ENCODE measurements at places on chromosomes 7 and 10.

- DNase-seq: no peak
These were observed 29.9 kb upstream of the HNRNPH3 start for GRCh38 chr10:68301790-68302502.

DNA sequence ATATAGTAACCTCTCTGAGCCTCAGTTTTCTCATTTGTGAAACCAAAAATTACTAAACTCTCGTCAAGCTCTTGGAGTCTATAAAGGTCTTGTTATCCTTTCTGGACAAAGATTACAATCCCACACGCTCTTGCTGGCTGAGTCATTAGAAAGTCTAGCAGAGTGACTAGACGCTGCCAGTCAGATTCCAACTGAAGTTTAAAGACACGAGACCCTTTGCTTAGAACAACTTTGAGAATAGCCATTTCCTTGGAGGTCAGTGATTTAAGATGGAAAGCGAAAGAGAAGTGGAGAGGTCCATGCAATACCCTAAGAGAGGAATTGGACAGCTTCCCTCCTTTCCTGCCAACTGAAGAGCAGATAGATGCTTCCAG lies 119.5 kb downstream of the APBB1IP start:
- DNase-seq: no peak

- peak; percentile 41 for DNase-seq
These were observed 311.9 kb downstream of the HGF start for GRCh38 chr7:81457852-81458522.

DNA sequence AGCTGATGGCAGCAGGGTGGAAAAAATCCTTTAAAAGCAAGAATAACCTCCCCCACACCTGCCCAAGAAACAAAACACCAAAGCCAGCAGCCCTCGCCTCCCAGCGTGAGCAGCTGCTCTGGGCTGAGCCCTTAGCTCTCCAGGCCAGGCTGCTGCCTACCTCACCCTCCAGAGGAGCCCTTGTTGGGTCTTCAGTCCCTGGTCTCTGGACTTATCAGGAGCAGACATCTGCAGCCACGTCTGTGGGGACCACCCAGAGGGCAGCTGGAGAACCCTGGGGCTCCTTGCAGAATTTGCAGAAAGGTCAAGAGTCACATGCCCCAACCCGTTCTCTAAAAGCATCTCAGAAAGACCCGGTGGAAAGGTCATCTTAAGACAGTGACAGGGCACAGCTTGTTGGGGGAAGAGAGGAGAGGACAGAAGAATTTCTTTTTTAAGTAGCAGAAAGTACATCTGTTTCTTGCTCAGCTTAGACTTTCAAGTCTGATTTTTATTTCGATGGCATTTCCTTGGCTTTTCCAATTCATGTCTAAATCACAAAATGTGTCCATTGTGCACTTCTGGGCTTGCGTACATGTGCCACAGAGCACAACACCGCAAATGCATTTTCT lies 425.7 kb upstream of the NFE2L3 start:
- DNase-seq: no peak

DNA sequence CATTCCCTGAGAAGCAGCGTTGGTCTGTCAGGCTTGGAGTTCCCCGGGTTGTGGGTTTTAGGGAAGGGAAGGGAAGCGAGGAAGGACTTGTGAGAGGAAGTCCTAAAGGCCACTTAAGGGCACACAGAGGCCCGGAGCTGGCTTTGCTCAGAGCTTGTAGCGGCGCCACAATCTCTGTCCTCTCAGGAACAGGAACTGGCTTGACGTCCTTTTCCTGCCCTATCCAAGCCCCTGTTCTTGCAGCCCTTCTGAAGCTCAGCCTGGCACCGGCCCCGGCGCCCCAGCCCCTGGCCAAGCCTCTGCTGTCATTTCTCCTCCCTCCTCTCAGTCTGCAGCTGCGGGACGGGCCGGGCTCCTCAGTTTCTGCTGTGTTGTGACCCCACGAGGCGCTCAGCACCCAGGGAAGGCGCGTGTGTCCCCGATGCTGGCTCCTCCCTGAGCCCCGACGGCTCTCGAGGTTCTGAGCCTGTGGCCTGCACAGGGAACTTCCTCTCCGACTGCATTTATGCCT lies at the start of gene GIMAP8:
Gene GIMAP8, plus strand, starts transcription at position 140 of the 511 bp plus-strand sequence. CDS start 16,069 bp downstream, outside the sequence.
- no peak for DNase-seq

GRCh38 chr10:26755443-26755903 lies 58.0 kb downstream of the PDSS1 start:
- no peak for DNase-seq

GRCh38 chr7:46939558-46939957 lies 642.4 kb downstream of the TNS3 start:
- DNase-seq: no peak

DNA sequence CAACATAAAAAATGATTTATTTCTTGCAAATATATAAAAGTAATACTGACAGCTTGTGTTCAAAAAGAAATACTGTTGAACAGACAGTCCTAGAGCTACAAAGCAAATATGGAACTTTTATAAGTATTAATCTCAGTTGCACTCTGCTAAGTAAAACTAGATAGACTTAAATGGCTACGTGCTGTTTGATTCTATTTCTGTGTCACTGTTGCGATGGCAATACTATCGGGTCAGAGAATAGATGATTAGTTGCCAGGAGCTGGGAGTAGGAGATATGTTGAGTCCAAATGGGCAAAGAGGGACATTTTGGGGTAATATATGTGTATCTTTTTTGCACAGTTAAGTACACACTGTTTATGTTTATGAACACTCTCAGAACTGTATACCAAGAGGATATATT lies 41.1 kb upstream of the VWDE start:
- no peak for DNase-seq

- no peak for DNase-seq
These were observed 28.6 kb downstream of the RTKN2 start for GRCh38 chr10:62239994-62240393.

DNA sequence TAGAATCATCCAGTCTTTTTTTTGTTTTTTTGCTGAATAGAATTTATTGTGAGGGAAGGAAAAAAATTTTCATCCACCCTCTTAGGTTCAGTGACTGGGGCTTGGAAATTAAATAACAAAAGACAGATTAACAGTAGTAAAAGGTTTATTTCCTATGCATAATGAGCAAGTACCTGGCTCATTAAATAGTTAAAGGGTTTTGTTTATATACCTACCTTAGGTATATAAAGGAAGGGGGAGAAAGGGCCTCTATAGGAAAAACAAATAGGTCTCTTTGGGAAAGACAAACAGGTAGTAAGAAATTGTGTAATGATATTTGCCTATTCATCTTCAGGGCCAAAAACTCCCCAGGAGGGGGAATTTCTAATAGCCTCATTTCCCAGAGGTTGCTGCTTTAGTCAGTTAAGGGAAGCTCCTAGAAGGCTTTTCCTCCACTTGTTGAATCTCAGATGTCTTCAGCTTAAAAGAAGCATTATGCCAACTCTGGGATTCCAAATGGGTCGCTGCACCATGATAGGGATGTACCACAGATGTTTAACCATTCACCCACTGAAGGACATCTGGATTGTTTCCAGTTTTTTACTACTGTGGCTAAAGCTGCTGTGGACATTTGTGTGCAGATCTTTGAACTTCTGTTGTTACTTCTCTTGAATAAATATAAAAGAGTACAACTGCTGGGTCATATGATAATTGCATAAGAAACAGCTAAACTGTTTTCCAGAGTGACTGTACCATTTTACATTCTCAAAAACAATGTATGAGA lies 11.3 kb downstream of the ACADSB start:
- DNase-seq: no peak

DNA sequence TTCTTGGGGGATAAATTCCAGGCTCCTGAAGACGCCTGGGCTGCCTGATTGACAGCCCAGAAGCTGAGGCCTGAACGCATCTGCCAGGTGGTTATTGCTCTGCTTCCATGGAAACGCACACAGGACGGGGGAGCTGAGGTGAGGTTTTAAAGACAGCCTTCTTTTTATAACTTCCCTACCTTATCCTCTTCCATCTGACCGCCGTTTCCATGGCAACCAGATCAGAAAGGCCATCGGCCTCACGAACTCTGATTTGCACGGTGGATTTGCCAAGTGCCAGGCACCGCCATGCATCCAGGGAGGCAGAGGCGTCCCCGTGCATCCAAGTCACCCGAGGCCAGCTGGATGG lies 260.9 kb downstream of the ADARB2 start:
- no peak for DNase-seq

DNA sequence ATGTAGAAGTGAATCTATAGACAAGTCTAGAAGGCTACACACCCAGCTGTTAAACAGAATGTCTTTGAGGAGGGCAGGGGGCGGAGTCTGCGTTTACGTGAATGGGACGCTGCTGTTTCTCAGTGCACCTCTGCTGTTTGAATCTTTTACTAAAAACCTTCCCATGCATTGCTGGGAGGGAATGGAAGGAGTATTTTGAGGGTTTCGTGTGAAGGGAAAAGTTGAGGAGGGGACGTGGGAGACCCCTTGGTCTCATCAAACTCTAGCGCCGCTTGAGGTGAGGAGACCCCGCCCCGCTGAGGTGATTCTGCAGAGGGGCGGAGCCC lies 492 bp upstream of the VCL start:
- DNase-seq: no peak

GRCh38 chr7:44998153-44998871 lies 1.7 kb upstream of the CCM2 start:
- DNase-seq: peak; percentile 20

GRCh38 chr7:15175152-15175551 lies 272.6 kb upstream of the DGKB start:
- DNase-seq: no peak

GRCh38 chr10:127254276-127254675 lies 57.9 kb upstream of the INSYN2A start:
- DNase-seq: no peak

All from SHP77 treated with DMSO at 0.1 percent for 48 hours (cell line).